Mucosa of descending colon (tissue), 3 donors: ENCODE measurements at places on chromosomes 2 and 18. TPM values are rescaled to one million over a fixed set of nuclear protein-coding genes. Genes with fewer than 3 reads are reported as not detected.

The TNFAIP6 gene
- 1.1 TPM for total RNA-seq

The NR4A2 gene
- total RNA-seq: 3.0 TPM

The ZNF385B gene
- total RNA-seq: 1.6 TPM

The ANKRD30B gene
- 0.06 TPM for total RNA-seq

The FBXO48 gene
- 1.9 TPM for total RNA-seq

The NDC80 gene
- 3.1 TPM for total RNA-seq

The L3MBTL4 gene
- total RNA-seq: 4.9 TPM

The GULP1 gene
- total RNA-seq: 35.7 TPM

The XIRP2 gene
- total RNA-seq: 0.29 TPM

The RPRD1A gene
- 31.7 TPM for total RNA-seq

The UGT1A10 gene
- total RNA-seq: 42.0 TPM

The GCG gene
- 43.9 TPM for total RNA-seq

The ZNF24 gene
- total RNA-seq: 48.9 TPM

DNA sequence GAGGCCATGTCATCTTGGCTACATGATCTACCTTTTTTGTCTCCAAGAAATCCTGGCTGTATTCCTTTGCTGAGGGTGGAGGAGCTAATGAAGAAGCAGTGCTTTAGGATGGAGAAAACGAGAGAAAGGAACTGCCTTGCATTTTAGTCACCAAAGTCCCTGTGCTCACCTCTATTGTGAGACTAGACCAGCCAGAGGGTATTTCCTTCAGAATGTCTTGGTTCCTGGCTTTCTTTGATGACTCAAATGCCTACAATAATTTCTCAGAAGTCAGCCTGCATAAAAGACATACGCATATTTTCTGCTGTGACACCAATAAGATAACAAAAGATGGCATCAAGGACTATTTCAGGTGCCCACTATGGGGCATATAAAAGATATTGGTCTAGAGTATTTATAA lies 10.8 kb downstream of the SF3B6 start:
- DNase-seq: no peak

GRCh38 chr2:12033494-12033893 lies 287.1 kb downstream of the LPIN1 start:
- no peak for DNase-seq

- no peak for DNase-seq
These were observed 38.6 kb downstream of the STON1 start for GRCh38 chr2:48568547-48568946.

GRCh38 chr18:79905993-79906392 lies 45.5 kb downstream of the SLC66A2 start:
- no peak for DNase-seq

GRCh38 chr18:46629361-46629760 lies 27.7 kb downstream of the LOXHD1 start:
- DNase-seq: no peak

DNA sequence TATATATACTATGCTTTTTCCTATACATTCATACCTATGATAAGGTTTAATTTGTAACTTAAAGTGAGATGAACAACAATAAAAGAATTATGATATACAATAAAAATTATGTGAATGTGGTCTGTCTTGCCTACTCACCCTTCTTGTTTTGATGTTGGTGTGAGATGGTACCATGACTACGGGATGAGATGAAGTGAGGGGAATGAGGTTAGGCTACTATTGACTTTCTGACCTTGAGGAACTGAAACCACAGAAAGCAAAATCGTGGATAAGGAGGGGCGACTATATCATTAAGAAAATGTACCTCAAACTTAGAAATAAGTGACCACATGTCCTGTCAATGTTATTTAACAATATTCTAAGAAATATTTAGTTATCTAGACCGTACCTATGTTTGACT lies 103.9 kb upstream of the PPP1CB start:
- DNase-seq: no peak

- DNase-seq: no peak
These were observed 80.8 kb downstream of the NAT8 start for GRCh38 chr2:73561422-73561821.

- no peak for DNase-seq
These were observed 2.3 kb upstream of the KCNG2 start for GRCh38 chr18:79795446-79795845.

DNA sequence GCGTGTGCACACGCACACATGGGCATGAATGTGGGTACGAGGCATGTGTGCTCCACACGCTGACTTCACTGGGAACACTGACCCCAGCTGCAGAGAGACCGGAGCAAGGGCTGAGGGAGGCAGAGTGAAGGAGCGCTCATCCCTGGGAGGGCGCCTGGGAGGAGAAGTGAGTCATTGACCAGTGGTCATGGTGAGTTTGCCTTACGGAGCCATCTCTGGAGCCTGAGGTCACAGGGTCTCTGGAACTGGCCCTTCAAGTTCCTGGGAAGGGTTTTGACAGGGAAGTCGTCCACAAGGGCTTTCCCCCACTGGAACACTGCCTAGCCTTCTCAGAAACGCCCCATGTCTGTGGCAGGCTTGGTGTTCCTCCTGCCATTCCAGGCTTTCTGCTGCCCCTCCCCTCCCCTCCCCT lies 14.3 kb upstream of the TMEM185B start:
- DNase-seq: no peak

DNA sequence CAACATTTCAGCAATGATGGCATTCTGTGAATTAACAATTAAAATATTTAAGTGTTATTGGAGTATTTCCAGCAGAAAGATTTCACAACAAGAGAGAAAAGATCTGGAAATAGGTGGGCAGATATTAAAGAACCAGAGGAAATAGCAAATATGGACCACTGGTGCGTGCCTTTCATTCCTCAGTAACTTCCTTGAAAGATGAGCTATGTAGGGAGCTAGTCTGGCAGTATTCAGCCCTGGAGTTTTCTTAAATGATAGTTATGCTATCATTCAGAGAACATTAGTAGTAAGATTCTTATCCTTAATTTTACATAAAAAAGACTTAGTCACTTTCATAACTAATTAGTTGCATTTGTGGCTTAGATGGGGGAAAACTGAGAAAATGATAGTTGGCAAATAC lies 41.5 kb downstream of the TANC1 start:
- no peak for DNase-seq

- DNase-seq: no peak
These were observed 1.1 kb upstream of the SALL3 start for GRCh38 chr18:78978349-78979055.

DNA sequence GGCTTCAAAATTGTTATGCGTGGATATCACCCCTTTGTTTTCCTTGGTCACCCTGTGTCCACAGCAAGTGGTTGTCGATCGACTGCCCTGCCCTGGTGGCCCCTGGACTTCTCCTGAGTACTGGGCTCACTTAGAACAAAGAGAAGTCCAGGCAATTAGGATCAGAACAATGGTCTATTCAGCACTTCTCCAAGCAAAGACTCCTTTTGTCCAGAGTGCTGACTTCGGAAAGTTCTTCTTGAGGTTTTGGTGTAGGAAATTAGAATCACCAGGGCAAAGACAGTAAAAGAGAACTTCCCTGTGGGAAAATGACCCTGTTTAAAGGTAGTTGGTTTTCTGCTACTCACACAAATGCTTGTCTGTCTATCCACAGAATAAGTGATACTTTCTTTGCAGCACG lies 173.9 kb downstream of the FHOD3 start:
- DNase-seq: no peak

DNA sequence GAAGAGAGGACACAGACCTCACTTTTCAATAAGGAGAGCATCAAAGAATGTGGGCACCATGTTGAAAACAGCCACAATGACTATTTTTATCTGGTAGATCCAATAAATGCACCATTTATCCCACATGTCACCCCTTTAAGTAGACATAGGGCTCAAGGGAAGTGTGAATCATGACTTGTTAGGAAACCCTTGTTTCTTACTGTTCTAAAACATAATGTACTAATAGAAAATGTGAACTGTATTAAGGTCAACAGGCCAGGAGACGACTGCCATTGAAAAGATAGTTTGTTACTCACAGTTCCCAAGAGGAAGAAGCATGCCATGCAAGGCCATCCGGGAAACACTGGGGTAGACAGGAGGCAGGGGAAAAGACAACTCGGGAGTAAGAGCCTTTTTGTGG lies 137.7 kb downstream of the EN1 start:
- DNase-seq: no peak

DNA sequence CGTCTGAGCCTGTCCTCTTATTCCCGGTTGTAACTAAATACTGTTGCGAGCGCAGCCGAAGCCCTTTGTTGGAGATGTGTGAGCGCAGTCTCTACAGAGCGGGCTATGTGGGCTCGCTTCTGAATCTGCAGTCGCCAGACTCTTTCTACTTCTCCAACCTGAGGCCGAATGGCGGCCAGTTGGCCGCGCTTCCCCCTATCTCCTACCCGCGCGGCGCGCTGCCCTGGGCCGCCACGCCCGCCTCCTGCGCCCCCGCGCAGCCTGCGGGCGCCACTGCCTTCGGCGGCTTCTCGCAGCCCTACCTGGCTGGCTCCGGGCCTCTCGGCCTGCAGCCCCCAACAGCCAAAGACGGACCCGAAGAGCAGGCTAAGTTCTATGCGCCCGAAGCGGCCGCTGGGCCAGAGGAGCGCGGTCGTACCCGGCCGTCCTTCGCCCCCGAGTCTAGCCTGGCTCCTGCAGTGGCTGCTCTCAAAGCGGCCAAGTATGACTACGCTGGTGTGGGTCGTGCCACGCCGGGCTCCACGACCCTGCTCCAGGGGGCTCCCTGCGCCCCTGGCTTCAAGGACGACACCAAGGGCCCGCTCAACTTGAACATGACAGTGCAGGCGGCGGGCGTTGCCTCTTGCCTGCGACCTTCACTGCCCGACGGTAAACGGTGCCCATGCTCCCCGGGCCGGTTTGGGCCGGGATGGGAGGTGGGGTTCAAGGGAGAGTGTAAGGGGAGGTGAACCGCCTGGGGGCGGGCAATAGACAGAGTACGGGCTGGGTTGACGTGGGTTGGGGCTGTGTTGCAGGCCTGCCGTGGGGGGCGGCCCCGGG lies at the start of gene HOXD12:
HOXD12 (plus strand) TSS at position 68 of the 819 bp plus-strand sequence; CDS start at position 75, 7 bp downstream.
- DNase-seq: peak; percentile 23

DNA sequence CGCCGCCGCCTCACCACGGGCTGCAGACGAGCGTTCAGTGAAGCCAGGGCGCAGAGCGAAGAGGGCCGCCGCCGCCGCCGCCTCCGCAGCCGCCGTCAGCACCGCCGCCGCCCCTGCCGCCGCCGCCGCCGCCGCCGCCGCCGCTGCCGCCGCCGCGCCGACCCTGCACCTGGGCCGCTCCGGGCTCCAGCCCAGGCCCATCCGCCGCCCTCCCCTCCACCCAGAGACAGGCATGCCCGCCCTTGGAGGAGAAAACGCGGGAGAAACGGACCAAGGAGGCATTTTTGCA lies 3.0 kb downstream of the POU3F3 start:
- no peak for DNase-seq

DNA sequence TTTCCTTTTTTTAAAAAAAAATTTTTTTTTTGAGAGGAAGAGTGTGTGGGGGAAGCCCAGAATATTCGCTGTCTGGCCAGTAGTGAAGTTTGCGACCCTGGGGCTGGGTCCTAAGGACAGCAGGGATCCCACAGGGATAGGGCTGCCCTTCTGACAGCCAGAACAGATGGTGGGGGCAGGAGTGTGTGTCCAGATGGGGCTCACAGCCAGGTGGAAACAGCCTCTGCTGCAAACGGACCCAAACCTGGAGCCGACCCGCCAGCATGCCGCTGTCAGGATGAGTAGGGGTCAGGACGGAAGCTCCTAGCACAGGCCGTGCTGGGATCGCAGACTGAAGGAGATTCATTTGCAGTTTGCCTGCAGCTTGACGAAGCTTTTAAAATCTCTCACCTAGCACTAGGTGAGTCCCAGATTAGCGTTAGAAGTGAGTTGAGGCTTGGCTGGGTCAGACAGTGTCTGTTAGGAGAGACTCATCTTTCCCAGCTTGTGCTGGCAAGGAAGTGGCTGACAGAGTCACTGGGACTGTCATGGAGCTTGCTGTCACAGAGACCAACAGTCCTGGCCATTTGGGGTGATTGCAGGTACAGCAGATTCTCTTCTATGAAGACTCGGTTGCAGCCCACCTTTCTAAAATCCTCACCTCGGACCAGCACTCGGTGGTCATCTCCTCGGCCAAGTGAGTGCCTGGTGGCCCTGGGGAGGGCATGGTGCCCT lies 93.4 kb downstream of the DGKD start:
- DNase-seq: peak; percentile 14

DNA sequence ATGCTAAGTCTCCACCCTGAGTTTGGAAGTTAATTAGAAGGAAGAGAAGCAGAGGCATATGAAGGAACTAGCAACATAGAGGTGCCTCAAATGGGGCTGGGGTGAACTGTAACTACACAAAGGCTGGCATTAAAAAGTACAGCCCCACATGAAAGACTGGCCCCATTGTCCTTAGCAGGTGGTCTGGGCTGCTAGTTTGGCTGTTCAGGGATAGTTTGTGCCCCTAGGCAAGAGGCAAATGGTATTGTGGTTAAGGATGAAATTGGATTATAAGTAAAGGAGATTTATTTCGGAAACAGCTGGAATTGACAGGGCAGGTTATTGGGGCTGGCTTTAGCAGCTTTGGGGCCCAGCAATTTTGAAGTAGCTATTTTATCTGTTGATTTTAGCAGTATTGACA lies 365.7 kb upstream of the TNP1 start:
- DNase-seq: no peak

DNA sequence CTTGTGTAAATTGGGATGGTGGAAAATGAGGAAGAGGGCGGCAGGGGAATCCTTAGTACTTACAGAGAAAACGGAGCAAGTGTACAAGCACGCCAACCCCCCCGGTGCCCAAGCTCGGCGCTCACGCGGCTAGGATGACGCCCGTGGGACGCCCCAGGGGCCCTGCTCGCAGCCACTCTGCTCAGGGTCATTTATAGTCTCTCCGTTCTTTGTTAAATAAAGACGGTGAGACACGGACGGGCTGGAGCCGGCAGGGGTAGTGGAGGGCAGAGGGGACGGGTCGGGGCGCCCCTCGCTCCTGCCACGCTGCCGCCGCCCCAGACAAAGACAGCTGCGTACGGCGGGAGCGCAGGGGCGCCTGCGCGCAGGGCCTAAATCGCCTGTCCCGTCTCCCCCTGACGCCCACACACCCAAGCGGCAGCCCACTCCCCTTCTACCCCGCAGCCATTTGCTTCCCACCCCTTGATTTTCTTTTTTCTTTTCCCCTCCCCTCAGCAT lies 37.8 kb downstream of the PCBP1 start:
- DNase-seq: peak; percentile 79

DNA sequence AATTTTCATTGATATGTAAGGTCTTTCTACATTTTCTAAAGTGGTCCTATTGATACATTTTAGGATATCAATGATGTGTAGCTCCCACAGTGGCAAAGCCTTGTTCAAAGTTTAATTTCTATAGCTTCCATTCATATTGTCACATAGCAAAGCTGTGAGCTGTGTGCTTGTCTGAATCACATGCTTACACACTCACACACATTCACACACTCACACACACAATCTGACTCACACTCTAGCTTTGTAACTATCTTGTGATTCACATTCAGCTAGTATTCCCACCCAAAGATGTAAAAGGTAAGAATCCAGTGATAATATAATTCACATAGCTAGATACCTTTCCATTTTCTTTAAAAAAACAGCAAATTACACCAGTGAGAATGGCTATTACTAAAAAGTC lies 58.7 kb downstream of the MAPRE2 start:
- DNase-seq: no peak
